ENCODE measurements at places on chromosomes 2 and 18. TPM values are rescaled to one million over a fixed set of nuclear protein-coding genes. Genes with fewer than 3 reads are reported as not detected.
A peak's percentile ranks its signal among the peaks of the same experiment; 100 is the strongest.

GRCh38 chr2:128682729-128683284, 364.1 kb upstream of the HS6ST1 start:
- H3K36me3 ChIP-seq = no peaks in the 10 kb centered on the region
- no peak overlapping the region for H3K4me3 ChIP-seq
- no peaks in the 10 kb centered on the region for H3K27me3 ChIP-seq
- peaks cover 13% of the 10 kb centered on the region for H3K4me1 ChIP-seq
- H3K27ac ChIP-seq = no peak overlapping the region
- DNase-seq = no peak

GRCh38 chr2:220748875-220749479, 823.1 kb downstream of the EPHA4 start:
- H3K36me3 ChIP-seq = no peaks in the 10 kb centered on the region
- DNase-seq = no peak

- no peaks in the 10 kb centered on the region for H3K4me1 ChIP-seq
- no peaks in the 10 kb centered on the region for H3K36me3 ChIP-seq
- DNase-seq = no peak
- H3K4me3 ChIP-seq = no peak overlapping the region
These were observed 95.3 kb upstream of the GLS start for GRCh38 chr2:190785334-190785733.

REG3G gene
- not detected for total RNA-seq

DNA sequence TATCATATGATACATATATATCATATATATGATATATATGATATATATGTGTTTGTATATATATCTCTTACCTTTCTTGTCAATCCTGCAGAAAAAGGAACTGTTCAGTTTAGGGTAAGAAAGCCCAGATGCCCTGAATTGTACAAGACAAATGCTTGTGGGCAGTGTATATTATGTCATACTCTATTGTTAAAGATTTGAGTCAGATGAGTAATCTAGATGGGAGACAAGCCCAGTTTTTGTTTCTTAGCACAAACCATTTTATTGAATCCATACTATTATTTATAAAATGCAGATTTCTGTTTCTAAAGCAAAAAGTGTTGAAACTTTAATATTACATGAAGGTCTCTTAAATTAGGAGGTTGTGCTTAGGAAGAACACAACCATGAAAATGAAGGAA, 90.6 kb downstream of the VRK2 start:
- H3K27ac ChIP-seq = no peak overlapping the region
- no peak overlapping the region for H3K4me3 ChIP-seq
- H3K36me3 ChIP-seq = peaks cover 13% of the 10 kb centered on the region

COLEC12 gene
- total RNA-seq = not detected

GRCh38 chr2:1790473-1790872, 46.2 kb upstream of the PXDN start:
- H3K4me1 ChIP-seq = no peaks in the 10 kb centered on the region
- no peaks in the 10 kb centered on the region for H3K27me3 ChIP-seq
- no peaks in the 10 kb centered on the region for H3K36me3 ChIP-seq
- no peak overlapping the region for H3K27ac ChIP-seq
- no peak for DNase-seq

DNA sequence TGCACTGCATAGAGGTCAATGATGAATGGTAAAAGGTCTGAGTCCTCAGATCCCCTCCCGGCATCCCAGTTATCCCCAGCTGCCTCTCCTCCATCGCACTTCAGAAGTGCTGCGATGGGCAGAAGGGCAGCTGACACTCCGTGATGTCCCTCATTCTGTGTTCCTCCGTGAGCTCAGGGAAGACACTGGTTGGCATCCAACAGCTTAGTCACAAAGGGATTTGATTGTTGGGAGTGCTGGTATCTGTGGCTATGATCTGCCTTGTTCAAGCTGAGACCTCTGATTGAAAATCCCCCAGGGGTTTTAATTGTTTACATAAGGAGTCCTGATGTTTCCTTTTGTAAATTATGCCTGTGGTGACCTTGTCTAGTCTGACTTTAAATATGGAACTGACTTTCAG, 19.0 kb upstream of the SAG start:
- H3K27me3 ChIP-seq = no peaks in the 10 kb centered on the region
- H3K4me1 ChIP-seq = no peaks in the 10 kb centered on the region
- no peak overlapping the region for H3K4me3 ChIP-seq
- H3K27ac ChIP-seq = no peak overlapping the region

GRCh38 chr2:224039770-224040440, 819 bp upstream of the SERPINE2 start:
- H3K4me3 ChIP-seq = no peak overlapping the region
- H3K27ac ChIP-seq = no peak overlapping the region
- H3K36me3 ChIP-seq = no peaks in the 10 kb centered on the region
- peaks cover 15% of the 10 kb centered on the region for H3K4me1 ChIP-seq
- no peak for DNase-seq

DNA sequence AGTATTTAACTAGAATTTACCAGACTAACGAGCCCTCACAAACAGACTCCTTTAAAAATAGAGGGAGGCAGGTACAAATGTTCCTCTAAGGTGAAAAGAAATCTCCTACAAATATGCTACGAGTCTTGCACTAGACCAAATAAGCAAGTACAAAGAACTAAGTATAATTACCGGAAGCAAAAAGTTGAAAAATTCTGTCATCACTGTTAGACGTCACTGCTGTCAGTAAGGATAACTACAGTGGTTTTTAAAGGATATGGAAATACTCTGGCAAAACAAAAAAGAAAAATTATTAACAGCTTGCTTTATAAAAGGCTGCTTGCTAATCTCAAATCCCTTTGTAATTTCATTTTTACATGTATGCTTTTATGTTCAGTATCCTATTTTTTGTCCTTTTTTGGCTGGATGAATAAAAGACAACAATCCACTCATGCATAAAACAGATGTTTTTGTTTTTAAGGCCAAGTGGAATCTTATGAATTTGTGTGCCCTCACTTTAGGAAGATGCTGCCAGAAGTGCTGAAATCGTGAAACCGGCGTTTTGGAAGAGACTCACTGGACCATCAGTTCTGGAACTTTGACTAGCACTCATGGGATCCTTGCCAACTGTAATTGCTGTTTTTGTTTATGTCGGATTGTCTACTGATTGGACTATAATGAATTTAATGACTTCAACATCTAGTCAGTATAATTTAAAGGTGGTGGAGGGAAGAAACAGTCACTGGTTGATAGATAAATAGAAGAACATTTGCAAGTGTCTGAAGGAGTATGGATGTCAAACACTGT, 6.7 kb downstream of the ZNF521 start:
- H3K27me3 ChIP-seq = peaks cover 25% of the 10 kb centered on the region
- no peaks in the 10 kb centered on the region for H3K36me3 ChIP-seq
- peaks cover 10% of the 10 kb centered on the region for H3K4me1 ChIP-seq
- no peak overlapping the region for H3K4me3 ChIP-seq
- no peak overlapping the region for H3K27ac ChIP-seq

DNA sequence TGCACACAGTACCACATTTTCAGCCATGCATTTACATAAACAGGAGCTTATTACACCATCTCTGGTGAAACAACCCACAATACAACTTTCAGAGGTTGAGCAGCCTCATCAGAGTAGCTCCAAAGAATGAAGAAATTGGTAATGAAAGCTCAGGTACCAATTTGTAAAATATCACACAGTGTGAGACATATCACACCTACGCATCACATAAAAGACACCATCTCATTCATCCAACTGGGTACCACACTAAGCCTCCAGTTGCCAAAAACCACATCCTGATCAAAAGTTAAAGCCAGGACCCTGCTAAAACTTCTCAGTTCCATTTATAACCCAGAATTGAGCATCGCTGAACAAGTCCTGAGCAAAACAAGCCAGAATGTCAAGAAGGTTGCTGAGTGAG, 4.6 kb downstream of the TMEM163 start:
- DNase-seq = no peak
- no peaks in the 10 kb centered on the region for H3K36me3 ChIP-seq
- no peak overlapping the region for H3K4me3 ChIP-seq
- peaks cover 6% of the 10 kb centered on the region for H3K27me3 ChIP-seq
- no peak overlapping the region for H3K27ac ChIP-seq

DNA sequence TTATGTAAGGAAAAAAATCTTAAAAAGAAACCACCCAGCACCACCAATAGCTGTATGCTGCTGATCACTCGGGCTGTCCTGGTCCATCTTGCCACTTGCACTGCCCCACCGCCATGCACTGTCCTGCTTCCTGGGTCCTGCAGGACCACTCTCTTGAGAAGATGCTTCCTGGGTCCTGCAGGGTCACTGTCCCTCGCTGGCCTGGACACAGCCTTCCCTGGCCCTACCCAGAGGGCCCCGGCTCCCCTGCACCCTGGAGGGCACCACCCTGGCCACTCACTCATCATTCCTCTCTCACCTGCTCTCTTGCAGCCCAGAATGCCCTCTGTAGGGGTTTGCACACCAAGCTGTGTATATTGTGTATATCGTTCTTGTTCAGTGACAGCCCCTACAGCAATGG, 2.4 kb upstream of the OTOS start:
- DNase-seq = no peak
- no peak overlapping the region for H3K4me3 ChIP-seq
- no peaks in the 10 kb centered on the region for H3K36me3 ChIP-seq
- H3K4me1 ChIP-seq = peaks cover 2% of the 10 kb centered on the region

IL1R2 gene
- total RNA-seq = 0.66 TPM

ANKRD30B gene
- not detected for total RNA-seq

DNA sequence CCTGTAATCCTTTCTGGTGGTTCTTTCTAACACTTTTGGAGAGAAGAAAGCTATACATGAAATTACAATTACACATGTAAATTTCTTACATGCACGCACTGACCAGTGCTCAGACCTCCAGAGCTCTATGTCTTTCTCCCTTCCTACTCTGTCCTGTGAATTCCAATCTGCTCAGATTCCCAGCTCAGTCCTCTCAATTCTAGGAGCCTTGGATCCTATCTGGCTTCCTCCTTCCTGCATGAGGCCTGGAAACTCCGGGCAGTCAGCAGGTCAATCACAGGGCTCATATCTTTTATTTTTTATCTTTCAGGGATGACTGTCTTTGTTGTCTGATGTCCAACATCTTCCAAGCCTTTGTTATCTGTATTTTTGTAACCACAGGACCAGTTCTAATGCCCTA, 56.0 kb downstream of the NEURL3 start:
- H3K4me3 ChIP-seq = no peak overlapping the region
- no peaks in the 10 kb centered on the region for H3K27me3 ChIP-seq
- H3K27ac ChIP-seq = no peak overlapping the region
- no peak for DNase-seq
- no peaks in the 10 kb centered on the region for H3K36me3 ChIP-seq

DNA sequence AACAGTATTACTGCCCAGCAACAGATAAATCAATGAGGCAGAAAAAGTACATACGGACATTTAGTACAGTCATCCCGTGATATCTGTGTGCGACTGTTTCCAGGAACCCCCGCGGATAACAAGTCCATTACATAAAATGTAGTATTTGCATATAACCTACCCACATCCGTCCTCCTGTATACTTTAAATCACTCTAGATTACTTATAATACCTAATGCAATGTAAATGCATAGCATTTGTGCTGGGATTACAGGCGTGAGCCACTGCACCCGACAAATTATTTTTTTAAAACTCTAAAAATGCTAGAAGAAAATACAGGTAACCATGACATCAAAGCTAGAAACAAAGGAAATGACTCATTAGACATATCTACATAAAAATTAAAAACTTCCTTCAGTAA, 91.6 kb downstream of the FAM161A start:
- H3K4me1 ChIP-seq = peaks cover 11% of the 10 kb centered on the region
- DNase-seq = peak; percentile 36
- H3K27me3 ChIP-seq = no peaks in the 10 kb centered on the region
- H3K4me3 ChIP-seq = no peak overlapping the region
- H3K36me3 ChIP-seq = no peaks in the 10 kb centered on the region
- H3K27ac ChIP-seq = no peak overlapping the region

DNA sequence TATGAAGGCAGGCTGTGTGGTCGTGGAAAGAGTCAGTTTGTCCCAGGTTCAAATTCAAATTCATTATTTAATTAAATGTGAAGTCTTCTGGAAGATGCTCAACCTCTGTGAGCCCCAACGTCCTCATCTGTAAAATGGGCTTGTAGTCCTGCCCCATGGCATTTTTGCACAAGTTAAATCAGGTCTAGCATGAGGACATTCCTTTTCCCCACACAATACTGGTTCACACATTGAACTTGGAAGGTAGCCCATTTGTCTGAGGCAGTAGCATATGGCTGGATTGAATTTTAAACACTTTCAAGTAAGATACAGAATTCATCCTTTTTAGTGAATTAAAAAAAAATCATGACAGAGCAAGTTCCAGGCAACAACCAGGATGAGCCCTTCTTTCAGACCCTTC, 665.4 kb upstream of the HS6ST1 start:
- no peak overlapping the region for H3K27ac ChIP-seq
- H3K27me3 ChIP-seq = no peaks in the 10 kb centered on the region
- H3K36me3 ChIP-seq = no peaks in the 10 kb centered on the region
- H3K4me3 ChIP-seq = no peak overlapping the region
- DNase-seq = no peak

GRCh38 chr2:199985625-199986207, 30.3 kb downstream of the MAIP1 start:
- H3K4me3 ChIP-seq = no peak overlapping the region
- no peak overlapping the region for H3K27ac ChIP-seq
- H3K4me1 ChIP-seq = peaks cover 3% of the 10 kb centered on the region
- H3K27me3 ChIP-seq = no peaks in the 10 kb centered on the region
- H3K36me3 ChIP-seq = no peaks in the 10 kb centered on the region

DNA sequence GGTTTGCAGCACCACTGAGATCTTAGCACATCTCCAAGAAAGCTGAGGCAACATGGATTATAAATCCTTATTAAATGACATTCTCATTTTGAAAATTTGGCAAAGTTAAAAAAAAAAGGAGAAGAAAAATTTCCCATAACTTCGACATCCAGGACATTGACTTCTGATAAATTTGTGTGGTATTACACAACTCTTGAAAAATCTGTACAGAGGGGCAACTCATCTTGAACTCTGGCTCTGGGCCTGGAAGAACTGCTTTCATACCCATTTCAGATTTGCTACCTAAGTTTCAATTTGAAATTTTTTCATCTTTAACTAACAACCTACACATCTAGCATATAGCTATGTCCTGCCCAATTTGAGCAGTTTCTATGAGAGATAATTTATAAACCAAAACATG, 118.0 kb upstream of the UGP2 start:
- H3K36me3 ChIP-seq = no peaks in the 10 kb centered on the region
- H3K27me3 ChIP-seq = no peaks in the 10 kb centered on the region
- DNase-seq = no peak
- no peaks in the 10 kb centered on the region for H3K4me1 ChIP-seq

LOXL3 gene
- 0.43 TPM for total RNA-seq

- H3K4me3 ChIP-seq = no peak overlapping the region
- H3K27me3 ChIP-seq = peaks cover 3% of the 10 kb centered on the region
- no peak for DNase-seq
- H3K36me3 ChIP-seq = no peaks in the 10 kb centered on the region
- no peaks in the 10 kb centered on the region for H3K4me1 ChIP-seq
These were observed 13.5 kb downstream of the GAD1 start for GRCh38 chr2:170830166-170830565.

GRCh38 chr2:219158025-219158424, 2.6 kb downstream of the NHEJ1 start:
- H3K27me3 ChIP-seq = no peaks in the 10 kb centered on the region
- no peak overlapping the region for H3K4me3 ChIP-seq
- DNase-seq = no peak
- peaks cover 13% of the 10 kb centered on the region for H3K4me1 ChIP-seq
- no peak overlapping the region for H3K27ac ChIP-seq
